ENCODE measurements at places on chromosomes 3 and 15. TPM values are rescaled to one million over a fixed set of nuclear protein-coding genes. Genes with fewer than 3 reads are reported as not detected.

DNA sequence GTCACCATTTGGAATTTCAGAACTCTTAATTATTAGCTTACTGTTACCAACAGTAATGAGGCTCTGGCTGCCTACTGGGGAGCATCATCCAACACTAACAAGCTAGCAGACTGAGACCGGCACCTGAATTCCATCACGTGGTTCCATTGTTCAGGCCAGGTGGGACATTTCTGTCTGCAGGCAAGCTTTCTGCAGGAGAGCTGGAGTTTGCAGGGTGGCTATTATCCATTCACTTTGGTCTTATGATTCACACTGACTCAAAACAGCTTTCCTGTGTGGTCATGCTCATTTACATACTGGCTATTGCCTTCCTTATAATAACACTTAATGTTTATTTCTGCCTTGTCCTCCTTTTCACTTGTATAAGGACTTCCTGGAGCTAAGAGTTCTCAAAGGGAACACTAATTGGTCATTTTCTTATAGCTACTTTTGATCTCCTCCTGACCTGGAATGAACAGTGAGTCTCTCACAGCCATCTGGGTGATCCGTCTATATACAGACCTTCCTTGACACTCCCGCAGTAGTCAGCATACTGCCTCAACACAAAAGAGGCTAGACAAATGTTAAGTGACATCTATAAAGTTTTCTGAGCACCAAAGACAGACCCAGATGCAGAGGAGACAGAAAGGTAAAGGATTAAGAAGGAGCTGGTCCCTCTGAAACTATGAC lies 695.4 kb downstream of the FHIT start:
- DNase-seq: no peak

- peak; percentile 82 for DNase-seq
These were observed 16.0 kb downstream of the ANKRD63 start for GRCh38 chr15:40266828-40267304.

DNA sequence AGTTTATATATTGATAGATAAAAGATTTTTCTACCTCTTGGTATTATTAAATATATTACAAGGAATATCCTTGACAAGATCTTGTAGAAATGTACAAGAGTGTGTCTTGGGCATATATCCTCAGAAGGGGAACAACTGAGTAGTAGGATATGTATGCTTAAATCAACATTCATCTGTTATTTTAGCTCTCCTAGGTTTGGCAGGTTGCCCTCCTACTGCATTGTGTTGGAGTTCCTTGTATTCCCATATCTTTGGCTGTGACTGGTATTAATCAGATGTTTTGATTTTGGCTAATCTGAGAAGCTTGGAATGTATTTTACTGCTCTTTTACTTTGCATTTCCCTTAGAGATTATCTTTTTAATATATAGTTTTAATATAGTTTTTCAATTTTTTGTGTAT lies 4.6 kb downstream of the MYRIP start:
- no peak for DNase-seq

CRTC3 gene
- total RNA-seq: 49.0 TPM

GRCh38 chr3:84961011-84961410 lies 2.2 kb downstream of the CADM2 start:
- DNase-seq: no peak
